Spleen (tissue), 13 donors: ENCODE measurements at places on chromosomes 2 and 18. TPM values are rescaled to one million over a fixed set of nuclear protein-coding genes. Genes with fewer than 3 reads are reported as not detected.

DNA sequence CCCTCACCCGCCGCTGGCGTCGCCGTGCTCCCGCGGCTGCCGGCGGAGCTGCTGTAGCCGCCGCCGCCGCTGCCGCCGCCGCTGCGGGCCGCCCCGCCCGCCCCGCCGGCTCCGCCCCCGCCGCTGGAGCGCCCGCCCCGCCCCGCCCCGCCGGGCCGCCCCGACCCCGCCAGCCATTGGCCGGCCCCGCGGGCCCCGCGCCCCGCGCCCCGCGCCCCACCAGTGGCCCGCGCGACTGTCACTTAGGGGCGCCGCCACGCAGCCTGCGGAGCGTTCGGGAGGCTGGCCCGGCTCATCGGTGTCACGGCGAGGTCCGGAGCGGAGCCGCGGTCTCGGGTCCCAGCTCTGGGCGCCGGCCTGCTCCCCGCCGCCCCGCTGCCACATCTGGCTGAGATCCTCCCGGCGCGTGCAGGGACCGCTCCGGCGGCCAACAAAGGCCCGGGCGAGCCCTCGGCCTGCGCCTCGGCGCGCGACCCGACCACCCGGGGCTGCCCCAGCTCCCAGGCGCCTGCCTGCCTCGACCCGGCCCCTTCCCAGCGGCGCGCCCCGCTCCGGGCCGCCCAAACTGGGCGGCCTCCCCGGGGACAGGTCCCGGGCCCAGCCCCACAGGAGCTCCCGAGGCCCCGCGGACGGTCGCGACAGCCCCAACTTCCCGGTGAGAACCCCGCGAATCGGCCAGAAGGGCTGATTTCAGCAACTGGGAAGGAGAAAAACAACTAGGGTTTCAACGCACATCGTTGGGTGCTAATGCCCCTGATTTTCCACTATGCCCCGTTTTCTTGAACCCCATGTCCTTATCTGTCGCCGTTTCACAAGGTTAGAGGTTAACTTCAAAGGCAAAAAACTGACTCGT lies at the start of gene MGAT4A:
TSS of gene MGAT4A (minus strand) at position 92 of the 853 bp plus-strand sequence. CDS start 4,800 bp downstream, outside the sequence.
- peak; percentile 95 for DNase-seq
- H3K27ac ChIP-seq, result peak within 1 kb of the TSS; percentile 95
- peaks cover 2% of the 10 kb centered on the region for H3K36me3 ChIP-seq
- peaks cover 74% of the 10 kb centered on the region for H3K4me1 ChIP-seq
- H3K4me3 ChIP-seq, result peak within 1 kb of the TSS; percentile 67
- H3K27me3 ChIP-seq, result no peaks in the 10 kb centered on the region

- no peaks in the 10 kb centered on the region for H3K4me1 ChIP-seq
- H3K27ac ChIP-seq, result no peak overlapping the region
- DNase-seq, result no peak
- H3K36me3 ChIP-seq, result no peaks in the 10 kb centered on the region
These were observed 23.8 kb downstream of the SRD5A2 start for GRCh38 chr2:31556940-31557339.

DNA sequence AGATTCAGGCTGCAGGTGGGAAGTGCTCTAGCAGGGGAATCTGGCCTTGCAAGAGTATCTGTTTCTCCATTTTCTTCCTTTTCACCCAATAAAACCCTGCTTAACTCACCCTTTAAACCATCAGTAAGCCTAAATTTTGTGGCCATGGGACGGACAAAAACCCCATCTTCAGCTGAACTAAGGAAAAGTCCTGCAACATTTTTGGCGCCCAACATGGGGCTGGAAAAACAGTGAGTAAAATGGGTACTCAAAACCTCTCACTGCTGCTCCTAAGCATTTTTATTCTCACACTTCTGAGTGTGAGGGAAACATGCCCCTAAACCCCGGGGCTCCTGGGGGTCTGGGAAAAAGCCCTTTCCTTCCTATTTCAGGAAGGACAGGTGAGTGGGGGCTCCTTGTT lies 414.3 kb downstream of the ZNF804A start:
- no peaks in the 10 kb centered on the region for H3K36me3 ChIP-seq
- H3K4me3 ChIP-seq, result no peak overlapping the region
- no peaks in the 10 kb centered on the region for H3K27me3 ChIP-seq
- DNase-seq, result no peak
- H3K27ac ChIP-seq, result no peak overlapping the region
- H3K4me1 ChIP-seq, result no peaks in the 10 kb centered on the region

The ANO7 gene
- 2.5 TPM for total RNA-seq

DNA sequence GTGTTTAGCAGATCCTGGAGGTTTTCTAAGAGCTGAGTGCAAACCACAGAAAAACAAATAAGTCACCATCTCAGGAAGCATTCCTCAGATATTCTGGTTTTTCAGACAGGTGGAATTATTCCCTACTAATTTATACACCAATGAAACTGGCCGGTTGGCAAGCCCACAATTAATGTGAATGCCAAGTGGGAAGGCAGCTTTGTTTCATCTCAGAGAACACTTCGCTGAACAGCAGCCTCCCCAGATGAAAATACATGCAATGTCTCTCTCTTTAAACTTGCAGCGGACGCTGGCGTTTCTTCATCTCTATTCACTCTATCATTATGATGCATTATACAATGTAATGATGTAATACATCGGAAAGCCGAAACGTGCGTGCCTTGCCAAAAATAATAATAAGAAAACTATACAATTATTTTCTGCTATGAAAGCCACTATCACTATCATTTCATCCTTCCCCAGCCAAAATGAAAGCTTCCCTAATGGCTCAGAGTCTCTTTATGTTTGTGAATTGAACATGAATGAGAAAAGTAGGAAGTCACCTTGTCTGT lies 649.4 kb downstream of the BCL11A start:
- no peak overlapping the region for H3K27ac ChIP-seq
- DNase-seq, result no peak
- no peaks in the 10 kb centered on the region for H3K4me1 ChIP-seq
- H3K36me3 ChIP-seq, result no peaks in the 10 kb centered on the region
- no peaks in the 10 kb centered on the region for H3K27me3 ChIP-seq

The PTPRM gene
- 79.5 TPM for total RNA-seq

DNA sequence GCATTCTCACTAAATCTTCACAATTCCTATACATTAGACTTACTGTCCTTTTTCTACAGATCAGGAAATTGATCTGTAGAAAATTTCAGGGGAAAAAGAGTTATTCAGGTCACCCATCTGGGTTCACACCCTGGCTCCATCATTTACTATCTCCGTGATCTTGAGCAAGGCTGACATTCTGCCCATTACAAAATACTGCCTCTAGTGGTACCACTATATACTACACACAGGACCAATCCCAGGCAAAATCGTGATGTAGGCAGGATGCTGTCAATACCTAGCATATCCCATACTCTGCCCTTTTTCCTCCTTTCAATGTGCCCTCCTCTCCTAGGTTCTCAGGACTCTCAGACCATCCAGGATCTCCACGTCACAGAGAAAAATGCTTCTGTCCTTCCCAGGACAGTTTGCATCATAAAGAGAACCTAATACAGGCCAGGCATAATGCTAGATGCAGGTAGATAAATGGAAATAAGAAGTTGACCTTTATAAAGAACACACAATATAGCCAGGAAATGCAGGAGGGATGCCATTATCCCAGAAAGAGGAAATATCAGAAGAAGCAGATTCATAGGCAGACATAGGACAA lies 101.9 kb downstream of the CDH20 start:
- no peaks in the 10 kb centered on the region for H3K27me3 ChIP-seq
- no peaks in the 10 kb centered on the region for H3K36me3 ChIP-seq
- H3K4me1 ChIP-seq, result no peaks in the 10 kb centered on the region

DNA sequence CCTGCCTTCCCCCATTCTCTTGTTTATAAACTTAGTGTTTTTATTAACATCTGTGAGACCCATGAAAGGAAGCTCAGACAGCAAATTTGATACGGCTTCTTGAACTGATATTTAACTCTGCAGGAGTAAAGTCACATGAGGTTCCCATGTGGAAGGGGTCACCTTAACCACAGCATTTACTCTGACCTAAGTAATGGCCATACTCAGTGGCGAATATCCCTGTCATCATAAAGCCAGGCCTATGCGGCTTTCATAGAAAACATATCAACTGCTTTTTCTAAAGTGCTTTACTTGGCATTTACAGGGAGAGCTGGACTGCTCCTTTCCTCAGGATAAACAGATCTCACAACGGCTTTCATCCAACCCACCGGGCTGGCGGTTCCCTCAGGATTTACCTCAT lies 9.0 kb downstream of the REG1A start:
- no peak for DNase-seq
- H3K27ac ChIP-seq, result no peak overlapping the region
- H3K4me1 ChIP-seq, result no peaks in the 10 kb centered on the region
- H3K36me3 ChIP-seq, result no peaks in the 10 kb centered on the region
- no peaks in the 10 kb centered on the region for H3K27me3 ChIP-seq

DNA sequence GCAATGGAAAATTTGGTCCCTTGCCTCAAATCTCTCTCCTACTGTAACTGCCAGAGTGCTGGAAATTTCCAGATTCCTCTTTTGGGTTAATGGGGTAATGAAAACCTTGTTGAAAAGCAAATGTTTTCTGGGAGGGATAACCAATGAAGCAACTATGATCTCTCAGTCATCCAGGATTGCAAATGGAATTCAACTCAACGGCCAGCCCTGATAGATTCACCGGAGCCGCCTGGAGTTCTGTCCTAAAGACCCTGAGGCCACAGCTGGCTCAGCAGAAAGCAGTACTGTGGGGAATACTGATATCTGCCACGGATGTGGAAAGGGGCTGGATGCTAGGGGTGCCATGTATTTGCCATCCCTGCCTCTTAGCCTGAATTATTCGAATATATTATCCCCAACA lies 167.8 kb downstream of the NRP2 start:
- no peaks in the 10 kb centered on the region for H3K4me1 ChIP-seq
- no peak overlapping the region for H3K27ac ChIP-seq
- H3K36me3 ChIP-seq, result no peaks in the 10 kb centered on the region
- H3K4me3 ChIP-seq, result no peak overlapping the region

The ALK gene
- total RNA-seq, result 0.28 TPM

GRCh38 chr2:101718993-101719571 lies 21.6 kb downstream of the MAP4K4 start:
- no peak for DNase-seq
- no peaks in the 10 kb centered on the region for H3K27me3 ChIP-seq
- peaks cover 31% of the 10 kb centered on the region for H3K4me1 ChIP-seq
- H3K36me3 ChIP-seq, result no peaks in the 10 kb centered on the region

DNA sequence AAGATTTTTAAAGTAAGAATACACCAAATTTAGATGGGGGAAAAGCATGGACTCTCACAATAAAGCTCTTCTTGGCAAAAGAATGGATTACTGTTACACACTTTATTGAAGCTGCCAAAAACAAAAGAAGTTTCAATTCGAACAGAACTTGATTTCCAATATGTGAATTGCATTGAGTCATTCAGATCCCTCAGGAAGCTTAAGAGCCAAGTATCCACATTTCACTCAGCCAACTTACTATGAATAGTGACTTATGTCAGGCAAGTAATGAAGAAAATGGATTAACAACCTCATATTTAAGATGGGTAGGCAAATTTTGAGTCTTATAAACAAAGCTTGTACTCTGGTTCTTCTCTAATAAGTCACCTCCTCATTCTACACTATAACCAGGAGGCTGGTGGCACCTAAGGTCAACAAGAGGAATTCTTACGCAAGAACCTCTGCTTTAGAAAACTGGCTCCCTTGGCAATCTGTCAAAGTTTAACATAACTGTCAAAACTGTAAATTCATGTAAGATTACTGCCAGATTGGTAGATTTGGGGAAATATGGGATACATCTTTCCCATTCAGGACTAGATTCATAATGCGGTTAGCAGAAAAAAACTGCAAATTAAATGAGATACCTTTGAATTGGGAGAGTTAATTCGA lies 6.0 kb downstream of the HADHA start:
- no peak for DNase-seq
- no peak overlapping the region for H3K27ac ChIP-seq
- no peaks in the 10 kb centered on the region for H3K27me3 ChIP-seq
- no peak overlapping the region for H3K4me3 ChIP-seq
- peaks cover 54% of the 10 kb centered on the region for H3K36me3 ChIP-seq

DNA sequence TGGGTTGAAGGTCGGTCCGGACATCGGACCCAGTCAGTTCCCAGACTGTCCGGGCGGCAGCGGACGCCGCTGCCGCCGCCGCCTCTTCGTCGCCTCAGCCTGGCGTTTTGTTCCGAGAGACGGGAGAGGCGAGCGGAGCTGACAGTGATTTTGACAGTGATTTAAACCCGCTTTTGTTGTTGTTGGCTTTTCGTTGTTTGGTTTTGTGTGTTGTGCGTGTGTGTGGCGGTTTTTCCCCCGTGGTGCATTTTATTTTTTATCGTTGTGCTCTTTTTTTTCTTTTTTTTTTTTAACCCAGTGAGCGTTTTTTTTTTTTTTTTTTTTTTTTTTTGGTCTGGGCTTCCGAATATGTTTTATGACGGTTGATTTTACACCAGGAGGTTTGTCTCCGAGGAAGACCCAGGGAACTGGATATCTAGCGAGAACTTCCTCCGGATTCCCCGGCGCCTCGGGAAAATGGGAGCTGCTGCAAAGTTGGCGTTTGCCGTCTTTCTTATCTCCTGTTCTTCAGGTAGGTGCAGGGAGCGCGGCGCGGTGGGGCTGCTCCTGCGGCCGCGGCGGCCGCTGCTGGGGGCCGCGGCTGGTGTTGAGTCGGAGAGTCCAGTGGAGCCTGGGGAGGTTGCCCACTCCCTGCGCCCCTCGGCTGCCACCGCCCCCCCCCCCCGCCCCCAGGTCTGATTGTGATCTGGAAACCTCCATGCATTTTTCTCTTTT lies at the start of gene ACVR2A:
TSS of gene ACVR2A (plus strand) at position 333 of the 714 bp plus-strand sequence. CDS start at position 457, 124 bp downstream.
- peak within 1 kb of the TSS; percentile 91 for H3K27ac ChIP-seq
- H3K36me3 ChIP-seq, result no peaks in the 10 kb centered on the region
- H3K27me3 ChIP-seq, result no peaks in the 10 kb centered on the region
- H3K4me1 ChIP-seq, result peaks cover 52% of the 10 kb centered on the region
- peak; percentile 82 for DNase-seq

GRCh38 chr2:3645745-3646389 lies 12.1 kb upstream of the ALLC start:
- no peaks in the 10 kb centered on the region for H3K36me3 ChIP-seq
- H3K4me1 ChIP-seq, result peaks cover 3% of the 10 kb centered on the region
- DNase-seq, result peak; percentile 65
- no peak overlapping the region for H3K4me3 ChIP-seq
- H3K27ac ChIP-seq, result no peak overlapping the region

DNA sequence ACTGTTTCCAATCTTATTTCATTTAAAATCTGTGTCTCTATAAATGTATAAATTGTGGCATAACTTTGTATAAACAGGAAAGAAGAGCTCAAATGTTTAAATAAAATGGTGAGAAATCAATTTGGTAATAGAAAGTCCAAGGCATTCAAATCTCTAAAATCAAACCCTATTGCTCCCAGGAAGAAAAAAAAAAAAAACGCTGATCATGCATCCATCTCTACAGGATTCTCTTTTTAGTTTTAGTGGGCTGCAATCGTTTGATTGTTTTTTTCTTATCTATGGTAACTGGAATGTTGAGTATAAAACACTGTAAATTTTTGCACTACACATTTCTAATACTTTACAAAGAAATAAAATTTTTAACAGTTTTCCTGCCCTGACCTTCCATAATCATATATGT lies 75.6 kb downstream of the NCKAP1 start:
- H3K27ac ChIP-seq, result no peak overlapping the region
- H3K27me3 ChIP-seq, result no peaks in the 10 kb centered on the region
- H3K4me3 ChIP-seq, result no peak overlapping the region
- H3K36me3 ChIP-seq, result no peaks in the 10 kb centered on the region
- no peak for DNase-seq

GRCh38 chr2:241041589-241042158 lies 43.3 kb downstream of the SNED1 start:
- H3K36me3 ChIP-seq, result peaks cover 8% of the 10 kb centered on the region
- no peaks in the 10 kb centered on the region for H3K27me3 ChIP-seq
- H3K4me3 ChIP-seq, result no peak overlapping the region
- H3K27ac ChIP-seq, result peak overlapping the region; percentile 69
- DNase-seq, result no peak
- H3K4me1 ChIP-seq, result peaks cover 32% of the 10 kb centered on the region

The RESP18 gene
- total RNA-seq, result not detected

The GATA6 gene
- total RNA-seq, result 27.4 TPM
